Activated CD4-positive, alpha-beta memory T cell treated with anti-CD3 and anti-CD28 coated beads for 36 hours (primary cell): ENCODE measurements at places on chromosomes 1 and 21.

GRCh38 chr1:228554107-228554506, 66.9 kb downstream of the RNF187 start:
- no peak overlapping the region for H3K27ac ChIP-seq
- H3K36me3 ChIP-seq = no peaks in the 10 kb centered on the region
- DNase-seq = no peak
- no peak overlapping the region for H3K4me3 ChIP-seq

DNA sequence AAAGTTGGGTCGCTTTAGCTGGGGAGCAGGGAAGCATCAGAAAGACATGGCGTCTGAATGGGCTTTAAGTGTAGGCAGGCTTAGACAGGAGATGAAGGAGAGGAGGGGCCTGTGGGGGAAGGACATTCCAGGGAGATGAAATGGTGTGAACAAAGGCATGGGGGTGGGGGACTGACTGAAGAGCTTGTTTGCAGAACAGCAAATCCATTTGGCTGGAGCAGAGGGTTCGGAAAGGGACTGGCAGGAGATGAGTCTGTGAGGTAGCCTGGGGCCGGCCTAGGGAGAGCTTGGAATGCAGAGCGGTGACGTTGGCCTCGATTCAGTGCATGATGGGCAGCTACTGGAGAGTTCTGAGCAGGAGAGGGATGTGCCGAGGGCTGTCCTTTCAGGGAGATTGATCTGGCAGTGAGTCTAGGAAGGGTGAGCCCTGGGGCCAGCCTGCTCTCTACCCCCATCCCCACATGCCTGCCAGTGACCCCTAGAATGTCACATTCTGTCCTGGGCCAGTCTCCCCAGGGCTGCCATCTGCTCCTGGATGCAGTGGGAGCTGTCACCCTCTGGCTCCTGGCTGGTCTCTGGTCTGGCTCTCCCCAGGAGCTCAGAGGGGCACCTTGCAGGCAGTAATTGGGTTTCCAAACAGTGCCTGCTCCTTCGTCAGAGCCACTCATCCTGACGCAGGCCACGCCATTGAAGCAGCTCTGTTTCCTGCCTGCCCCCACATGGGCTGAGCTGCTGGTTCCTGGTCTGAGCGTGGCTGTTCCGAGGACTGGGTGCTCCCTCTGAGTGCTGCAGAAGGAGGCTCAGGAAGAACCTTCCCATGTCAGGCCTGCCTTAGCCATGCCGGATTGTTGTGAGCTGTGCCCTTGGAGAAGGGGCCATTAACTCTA, 22.3 kb upstream of the TMEM222 start:
- no peak for DNase-seq
- H3K4me1 ChIP-seq = no peaks in the 10 kb centered on the region
- H3K27me3 ChIP-seq = no peaks in the 10 kb centered on the region
- no peak overlapping the region for H3K4me3 ChIP-seq
- H3K27ac ChIP-seq = no peak overlapping the region

GRCh38 chr1:45521413-45522323, at the start of gene PRDX1:
Gene PRDX1, minus strand, starts transcription at chr1:45521884. Its CDS starts 2,841 bp downstream, at chr1:45519043.
- H3K27ac ChIP-seq = peak within 1 kb of the TSS; percentile 94
- DNase-seq = peak; percentile 98
- H3K27me3 ChIP-seq = peaks cover 1% of the 10 kb centered on the region
- H3K36me3 ChIP-seq = peaks cover 22% of the 10 kb centered on the region
- H3K4me1 ChIP-seq = peaks cover 43% of the 10 kb centered on the region

- H3K36me3 ChIP-seq = peaks cover 6% of the 10 kb centered on the region
- no peak overlapping the region for H3K4me3 ChIP-seq
- H3K27ac ChIP-seq = no peak overlapping the region
These were observed 37.6 kb upstream of the CLSTN1 start for GRCh38 chr1:9861360-9861759.

DNA sequence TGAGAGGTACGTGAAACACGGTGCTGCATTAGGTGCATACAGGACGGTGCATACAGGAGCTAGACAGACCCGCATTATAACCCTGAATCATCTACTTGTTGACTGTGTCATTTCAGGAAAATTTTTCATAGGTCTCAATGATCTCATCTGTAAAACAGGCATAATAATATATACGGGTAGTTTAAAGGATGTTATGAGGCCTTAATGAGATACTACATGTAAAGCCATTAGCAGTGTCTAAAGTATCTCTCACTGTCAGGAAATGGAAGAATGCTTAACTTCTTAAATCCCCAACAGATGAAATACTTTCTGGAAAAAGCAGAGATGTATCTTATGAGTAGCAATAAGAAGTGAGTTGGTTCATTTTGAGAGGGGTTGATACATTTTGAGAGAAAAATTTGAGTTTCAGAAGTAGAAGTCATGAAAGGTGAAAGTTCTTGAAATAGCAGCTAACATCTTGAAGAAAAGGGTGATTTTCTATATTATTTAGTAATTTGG, 669.6 kb downstream of the PTPRC start:
- peaks cover 13% of the 10 kb centered on the region for H3K4me1 ChIP-seq
- no peaks in the 10 kb centered on the region for H3K36me3 ChIP-seq
- no peak overlapping the region for H3K4me3 ChIP-seq

GRCh38 chr1:201570181-201570885, 31.4 kb downstream of the NAV1 start:
- H3K4me1 ChIP-seq = peaks cover 8% of the 10 kb centered on the region
- H3K36me3 ChIP-seq = no peaks in the 10 kb centered on the region
- H3K27ac ChIP-seq = no peak overlapping the region
- DNase-seq = no peak
- no peaks in the 10 kb centered on the region for H3K27me3 ChIP-seq

GRCh38 chr1:58058323-58058722, 488.2 kb downstream of the OMA1 start:
- no peaks in the 10 kb centered on the region for H3K4me1 ChIP-seq
- DNase-seq = no peak
- no peaks in the 10 kb centered on the region for H3K27me3 ChIP-seq

DNA sequence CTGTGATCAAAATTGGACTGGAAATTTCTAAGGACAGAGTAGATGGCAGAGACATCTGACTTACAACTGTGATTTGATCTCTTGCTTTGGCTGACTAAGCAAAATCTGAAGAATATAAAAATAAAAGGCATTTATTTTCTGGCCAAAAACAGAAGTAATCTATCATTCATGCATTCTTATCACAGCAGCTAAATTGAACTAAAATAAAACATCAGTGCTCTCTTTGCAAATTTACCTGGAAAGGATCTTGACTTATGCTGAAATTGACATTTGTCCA, 81.4 kb upstream of the ZNF678 start:
- H3K36me3 ChIP-seq = no peaks in the 10 kb centered on the region
- no peak for DNase-seq
- H3K4me1 ChIP-seq = no peaks in the 10 kb centered on the region
- peaks cover 9% of the 10 kb centered on the region for H3K27me3 ChIP-seq

DNA sequence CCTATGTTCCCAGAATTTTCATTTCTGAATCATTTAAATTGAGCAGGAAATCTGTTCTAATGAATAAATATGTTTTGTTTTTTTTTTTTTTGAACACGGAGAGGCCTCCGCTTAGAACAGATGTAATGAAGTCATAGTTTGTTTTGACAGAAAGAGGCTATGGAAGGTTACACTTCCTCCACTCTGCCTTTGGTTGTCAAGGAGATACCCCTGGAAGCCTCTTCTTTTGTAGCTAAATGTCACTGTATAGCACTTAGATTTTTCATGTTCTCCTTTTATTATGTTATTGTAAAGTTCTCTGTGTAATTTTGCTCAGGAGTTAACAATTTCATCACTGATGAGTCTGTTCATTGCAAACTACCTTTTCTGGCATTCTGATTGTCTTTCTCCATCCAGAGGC, 22.7 kb upstream of the GNG12 start:
- H3K27ac ChIP-seq = no peak overlapping the region
- no peaks in the 10 kb centered on the region for H3K36me3 ChIP-seq
- no peaks in the 10 kb centered on the region for H3K4me1 ChIP-seq
- no peak overlapping the region for H3K4me3 ChIP-seq

- H3K4me3 ChIP-seq = no peak overlapping the region
- H3K4me1 ChIP-seq = no peaks in the 10 kb centered on the region
- no peak overlapping the region for H3K27ac ChIP-seq
- no peaks in the 10 kb centered on the region for H3K27me3 ChIP-seq
- H3K36me3 ChIP-seq = no peaks in the 10 kb centered on the region
These were observed 58.3 kb upstream of the MAP1LC3C start for GRCh38 chr1:242056988-242057744.

- H3K4me1 ChIP-seq = peaks cover 16% of the 10 kb centered on the region
- H3K27me3 ChIP-seq = peaks cover 59% of the 10 kb centered on the region
- no peaks in the 10 kb centered on the region for H3K36me3 ChIP-seq
- peak; percentile 57 for DNase-seq
- H3K4me3 ChIP-seq = peak overlapping the region; percentile 2
These were observed 56.1 kb downstream of the MEF2D start for GRCh38 chr1:156444407-156445001.
